ENCODE measurements at places on chromosomes 1 and 21. TPM values are rescaled to one million over a fixed set of nuclear protein-coding genes. Genes with fewer than 3 reads are reported as not detected.

TNFSF4 gene
- 1.1 TPM for total RNA-seq

DNA sequence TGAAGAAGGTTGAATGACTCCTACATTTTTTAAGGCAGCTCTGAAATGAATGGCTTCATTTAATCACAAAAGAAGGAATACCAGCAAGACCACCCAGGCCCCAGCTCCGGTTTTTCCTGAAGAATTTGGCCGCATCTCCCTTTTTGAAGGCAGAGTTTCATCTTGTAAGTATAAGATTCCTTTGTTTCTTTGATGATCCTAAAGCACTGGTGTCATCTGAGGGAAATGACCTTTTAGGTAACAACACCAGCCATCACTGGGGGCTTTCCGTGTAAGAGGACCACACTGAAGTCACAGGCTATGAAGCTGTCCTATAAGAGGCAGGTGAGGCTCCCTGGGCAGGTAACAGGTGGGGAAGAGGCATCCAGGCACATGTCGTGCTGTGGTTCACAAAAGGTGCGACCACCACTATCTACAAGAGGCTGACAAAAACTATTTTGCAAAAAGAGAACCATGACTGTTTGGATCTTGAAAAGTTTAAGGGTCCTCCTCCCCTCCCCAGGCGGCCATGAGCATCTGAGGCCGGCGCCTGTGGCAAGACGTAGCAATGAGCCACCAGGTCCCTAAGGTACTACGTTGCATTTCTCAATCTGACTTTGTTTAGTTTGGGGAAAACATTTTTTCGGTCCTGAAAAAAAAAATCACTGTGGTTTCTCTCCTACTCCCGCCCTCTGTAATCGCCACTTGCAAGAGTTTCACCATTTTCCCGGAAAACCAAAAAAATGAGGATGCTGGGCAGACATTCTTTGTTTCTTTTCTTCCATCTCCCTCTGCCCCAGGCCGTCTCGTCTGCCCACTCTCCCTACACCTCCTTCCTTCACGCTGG is 46.3 kb upstream of the IRF2BP2 start:
- peak; percentile 73 for DNase-seq

DNA sequence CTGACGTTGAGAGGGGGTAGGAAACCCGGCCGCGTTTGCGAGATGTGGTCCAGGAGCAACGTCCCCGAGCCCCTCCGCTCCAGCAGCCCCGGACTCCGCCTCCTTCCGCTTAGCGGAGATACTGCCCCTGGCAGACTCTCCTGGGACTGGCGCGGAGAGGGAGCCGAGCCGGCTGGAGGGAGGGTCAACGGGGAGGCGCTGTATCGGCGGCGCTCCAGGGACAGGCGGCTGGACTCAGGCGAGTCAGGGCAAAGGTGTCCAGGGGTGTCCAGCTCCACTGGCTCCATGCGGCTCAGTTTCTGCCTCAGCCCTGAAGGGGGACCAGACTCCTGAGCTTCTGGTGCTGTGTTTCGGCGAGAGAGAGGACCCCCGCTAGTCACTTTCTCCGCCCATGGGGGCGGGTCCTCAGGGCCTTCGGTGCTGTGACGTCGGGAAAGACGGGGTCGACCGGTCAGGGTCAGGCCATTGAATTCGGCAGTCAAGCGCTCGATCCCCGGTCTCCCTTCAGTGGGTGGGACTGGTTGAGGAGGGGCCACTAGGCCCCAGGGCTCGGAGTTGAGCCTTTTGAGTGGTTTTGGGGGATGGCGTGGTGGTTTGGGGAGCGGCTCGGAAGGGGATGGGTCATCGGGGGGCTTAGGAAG is 2.8 kb upstream of the LIX1L start:
- DNase-seq, result peak; percentile 96

DNA sequence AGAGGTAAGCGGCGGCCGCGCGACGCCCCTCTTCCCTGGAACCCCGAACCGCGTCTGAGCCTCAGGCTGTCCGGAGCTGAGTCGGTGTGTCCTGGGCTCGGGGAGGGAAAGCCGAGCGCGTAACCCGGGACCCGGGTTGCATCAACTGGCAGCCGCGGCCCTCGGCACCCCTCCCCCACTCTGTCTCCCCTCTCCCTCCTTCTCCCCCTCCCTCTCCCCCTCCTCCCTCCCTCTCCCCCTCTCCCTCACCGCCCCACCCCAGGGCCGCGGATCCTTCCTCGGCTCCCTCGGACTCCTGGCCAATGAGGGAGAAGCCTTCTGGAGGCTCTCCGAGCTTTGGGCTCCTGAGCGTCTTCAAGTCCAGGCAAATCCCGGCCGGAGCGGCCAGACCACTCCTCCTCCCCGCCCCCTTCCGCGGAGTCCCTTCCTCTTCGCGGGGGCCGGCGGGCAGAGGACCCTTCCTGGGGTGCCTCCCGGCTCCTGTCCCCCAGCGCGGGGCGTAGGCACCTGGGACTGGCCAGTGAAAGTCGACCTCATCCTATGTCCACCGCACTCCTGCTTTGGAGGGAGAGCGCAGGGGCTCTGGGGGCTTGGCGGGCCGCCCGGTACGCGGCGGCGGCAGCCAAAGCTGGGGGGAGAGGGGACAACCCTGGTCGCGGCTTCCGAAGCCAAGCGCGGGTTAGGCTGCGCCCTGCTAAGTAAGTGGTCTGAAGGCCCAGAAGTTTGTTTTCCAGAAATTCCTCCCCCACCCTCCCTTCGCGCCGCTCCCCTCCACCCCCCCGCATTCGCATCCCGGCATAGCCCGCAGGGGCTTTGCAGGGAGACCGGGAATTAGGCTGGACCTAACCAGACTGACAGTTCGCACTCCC is 850 bp downstream of the SESN2 start:
- peak; percentile 93 for DNase-seq

GRCh38 chr21:34695434-34695833 is 26.6 kb downstream of the CLIC6 start:
- no peak for DNase-seq

GRCh38 chr1:11187494-11187893 is 1.7 kb upstream of the ANGPTL7 start:
- no peak for DNase-seq

DNA sequence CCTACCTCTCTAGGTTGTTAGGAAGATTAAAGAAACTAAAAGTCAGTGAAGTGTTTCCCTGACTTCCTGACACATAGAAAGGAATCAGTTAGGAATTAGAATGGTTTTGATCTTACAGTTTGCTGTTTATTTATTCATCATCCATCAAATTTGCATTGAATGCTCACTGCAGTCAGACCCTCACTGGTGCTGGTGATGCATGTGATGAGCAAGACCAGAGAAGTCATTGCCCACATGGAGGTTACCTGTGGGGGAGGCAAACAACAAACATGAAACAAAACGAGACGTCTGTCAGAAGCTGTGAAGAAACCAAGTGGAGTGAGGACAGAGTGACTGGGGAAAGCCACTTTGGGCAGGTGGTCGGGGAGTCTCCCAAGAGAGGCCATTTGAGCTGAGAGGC is 6.4 kb downstream of the CTPS1 start:
- DNase-seq, result no peak
